ENCODE measurements at places on chromosomes 4 and X. TPM values are rescaled to one million over a fixed set of nuclear protein-coding genes. Genes with fewer than 3 reads are reported as not detected.

CACNA1F gene
- total RNA-seq = not detected

XKRX gene
- total RNA-seq = not detected

GPAT3 gene
- total RNA-seq = 31.3 TPM

PF4V1 gene
- total RNA-seq = not detected

NXF2 gene
- 1.9 TPM for total RNA-seq

KCTD8 gene
- total RNA-seq = not detected

CRMP1 gene
- 17.1 TPM for total RNA-seq

TKTL1 gene
- not detected for total RNA-seq

HSFX2 gene
- total RNA-seq = not detected

S100G gene
- not detected for total RNA-seq

DGAT2L6 gene
- total RNA-seq = not detected

CXCL6 gene
- total RNA-seq = 0.06 TPM

APOOL gene
- 11.1 TPM for total RNA-seq

PPBP gene
- total RNA-seq = not detected

PARM1 gene
- total RNA-seq = 0.63 TPM

ANKRD17 gene
- total RNA-seq = 19.0 TPM

XAGE5 gene
- total RNA-seq = not detected

ZMAT1 gene
- total RNA-seq = 0.36 TPM

GALNTL6 gene
- total RNA-seq = not detected

SPIN2A gene
- not detected for total RNA-seq

Data from Daoy (cell line).